H9 (cell line): ENCODE measurements at places on chromosomes 7 and 10. TPM values are rescaled to one million over a fixed set of nuclear protein-coding genes. Genes with fewer than 3 reads are reported as not detected.
A peak's percentile ranks its signal among the peaks of the same experiment; 100 is the strongest.

The ZP3 gene
- total RNA-seq = 1.3 TPM in 2 replicates

GRCh38 chr7:39321909-39322498 lies 244.2 kb upstream of the YAE1 start:
- no peak for DNase-seq
- no peaks in the 10 kb centered on the region for H3K27me3 ChIP-seq
- no peaks in the 10 kb centered on the region for H3K4me1 ChIP-seq
- H3K36me3 ChIP-seq = peaks cover 5% of the 10 kb centered on the region; the same call in 2 of the 3 replicates

DNA sequence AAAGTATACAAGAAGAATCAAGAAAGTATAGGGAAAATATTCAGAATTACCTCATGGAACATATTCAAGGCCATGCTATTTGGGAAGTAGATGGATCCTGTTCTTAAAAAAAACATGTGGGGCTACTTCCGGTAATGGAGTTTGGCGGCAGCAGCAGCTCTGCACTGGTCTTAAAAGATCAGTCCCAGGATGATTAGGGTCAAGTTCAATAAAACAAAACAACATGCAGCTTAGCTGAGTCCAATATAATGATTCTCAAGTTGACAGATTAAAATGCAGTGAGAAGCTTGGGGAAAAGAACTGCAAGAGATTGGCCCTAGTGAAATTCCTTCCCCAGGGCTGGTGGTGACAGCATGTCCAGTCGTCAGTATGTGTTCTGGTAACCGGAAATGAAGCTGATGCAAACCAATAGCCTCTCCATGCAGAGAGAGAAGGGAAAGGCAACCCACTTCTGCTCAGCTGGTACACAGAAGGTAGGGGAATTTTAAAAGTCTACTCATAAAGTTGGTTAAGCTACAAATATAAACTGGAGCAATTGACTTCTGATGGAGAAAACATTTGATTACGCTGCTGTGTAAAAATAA lies 305.1 kb upstream of the IMMP2L start:
- DNase-seq = no peak
- H3K27me3 ChIP-seq = no peaks in the 10 kb centered on the region
- H3K27ac ChIP-seq = no peak overlapping the region
- no peak overlapping the region for H3K4me3 ChIP-seq
- H3K36me3 ChIP-seq = no peaks in the 10 kb centered on the region

- no peak for DNase-seq
- peaks cover 6% of the 10 kb centered on the region; the same call in 1 of the 2 replicates for H3K4me1 ChIP-seq
- H3K27me3 ChIP-seq = no peaks in the 10 kb centered on the region
- no peak overlapping the region; the same call in 2 of the 3 replicates for H3K4me3 ChIP-seq
- no peak overlapping the region for H3K27ac ChIP-seq
- no peaks in the 10 kb centered on the region for H3K36me3 ChIP-seq
Measured at GRCh38 chr10:5582736-5583135, 58.0 kb downstream of the CALML3 start.

DNA sequence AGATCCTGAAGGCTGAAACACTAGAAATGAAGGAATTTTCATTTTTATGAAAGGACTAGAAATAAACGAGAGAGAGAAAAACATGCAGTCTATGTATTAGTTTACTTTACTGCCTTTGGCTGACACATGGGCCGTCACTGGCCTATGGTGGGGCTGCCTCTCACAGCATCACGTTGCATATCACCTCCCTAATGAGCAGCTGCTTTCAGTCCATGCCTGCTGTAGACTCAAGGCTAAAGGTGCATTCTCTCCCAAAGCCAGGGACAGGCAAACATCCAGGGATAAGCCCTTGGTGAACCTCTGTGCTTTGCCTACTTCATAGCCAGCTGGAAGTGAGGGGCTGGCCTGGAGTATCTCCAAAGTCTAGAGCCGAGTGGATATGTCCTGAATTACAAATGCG lies 359.4 kb downstream of the GPAM start:
- no peak overlapping the region for H3K27ac ChIP-seq
- H3K36me3 ChIP-seq = no peaks in the 10 kb centered on the region
- no peak for DNase-seq
- H3K27me3 ChIP-seq = no peaks in the 10 kb centered on the region
- H3K4me3 ChIP-seq = no peak overlapping the region

GRCh38 chr7:1459920-1460820 lies 900 bp upstream of the MICALL2 start:
- H3K4me3 ChIP-seq = peak overlapping the region; percentile 43
- H3K36me3 ChIP-seq = no peaks in the 10 kb centered on the region
- no peak overlapping the region for H3K27ac ChIP-seq
- H3K27me3 ChIP-seq = no peaks in the 10 kb centered on the region
- peak; percentile 51 for DNase-seq

DNA sequence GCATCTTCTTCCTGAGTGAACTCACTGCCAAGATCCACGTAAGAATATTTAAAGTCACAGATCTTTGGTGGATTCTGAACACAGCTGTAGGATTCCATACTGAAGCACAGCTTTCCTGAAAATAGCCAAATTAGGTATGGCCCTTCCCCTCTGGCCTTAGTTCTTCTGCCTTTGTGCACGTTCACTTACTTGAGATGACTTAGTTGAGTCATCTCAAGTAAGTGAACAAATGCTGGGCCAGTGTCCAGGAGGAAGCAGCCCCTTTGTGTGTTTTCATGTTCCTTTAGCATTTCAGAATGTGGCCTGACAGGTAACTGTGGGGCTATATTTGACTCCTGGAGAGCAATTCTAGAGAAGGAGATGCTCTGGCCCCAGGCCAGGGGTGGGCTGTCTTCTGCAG lies 51.5 kb downstream of the CCNY start:
- DNase-seq = no peak
- no peak overlapping the region for H3K4me3 ChIP-seq
- H3K36me3 ChIP-seq = peaks cover 26% of the 10 kb centered on the region

DNA sequence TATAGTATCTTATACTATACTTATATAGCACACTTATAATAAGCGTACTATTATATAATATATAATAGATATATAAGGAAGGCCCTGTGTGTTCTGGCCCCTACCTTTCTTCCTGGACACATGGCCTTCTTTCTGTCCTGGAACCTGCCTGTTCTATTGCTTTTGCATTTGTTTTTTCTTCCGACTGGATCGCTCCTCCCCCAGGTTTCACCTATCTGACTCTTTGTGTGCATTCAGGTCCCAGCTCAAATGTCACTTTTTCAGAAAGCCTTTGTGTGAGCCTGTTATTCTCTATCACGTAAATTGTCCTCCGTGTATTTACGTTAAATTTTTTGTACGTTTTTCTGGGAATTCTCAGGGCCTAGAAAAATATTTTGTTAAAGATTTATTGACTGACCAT lies 2.9 kb upstream of the TRIM8 start:
- H3K4me1 ChIP-seq = no peaks in the 10 kb centered on the region
- H3K27ac ChIP-seq = no peak overlapping the region
- no peaks in the 10 kb centered on the region for H3K27me3 ChIP-seq
- no peaks in the 10 kb centered on the region for H3K36me3 ChIP-seq
- H3K4me3 ChIP-seq = peak overlapping the region; percentile 73

- H3K4me1 ChIP-seq = peaks cover 3% of the 10 kb centered on the region
- H3K36me3 ChIP-seq = peaks cover 2% of the 10 kb centered on the region; the same call in 1 of the 2 replicates
Measured at GRCh38 chr10:71964098-71964742, at the start of gene CHST3. Gene CHST3 (plus strand): TSS chr10:71964395. CDS start chr10:72005843, 41,448 bp downstream.

DNA sequence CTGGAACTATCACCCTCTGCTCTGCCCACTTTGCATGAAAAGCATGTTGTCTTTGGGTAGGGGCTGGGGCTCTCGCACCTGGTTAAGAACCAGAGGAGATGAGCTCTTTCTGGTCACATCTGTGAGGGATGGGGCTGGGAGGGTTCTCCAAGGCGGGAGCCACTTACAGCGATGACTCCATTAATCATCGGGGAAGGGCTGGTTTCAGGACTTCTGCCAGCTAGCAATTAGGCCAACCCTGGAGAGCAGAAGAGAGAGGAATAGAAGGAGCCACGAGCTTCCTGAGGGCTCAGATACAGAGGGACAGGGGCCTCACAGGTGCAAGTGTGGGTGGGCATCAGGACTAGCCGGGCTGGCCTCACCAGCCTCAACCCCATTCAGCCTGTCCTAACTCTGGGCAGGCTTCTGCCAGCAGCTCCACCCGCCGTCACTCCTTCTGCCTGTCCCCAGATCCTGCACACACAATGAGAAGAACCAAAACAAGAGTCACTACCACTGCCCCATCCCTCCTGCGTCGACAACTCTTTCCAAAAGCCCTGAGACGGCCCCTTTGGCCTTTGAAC lies 8.4 kb downstream of the AQP1 start:
- no peak overlapping the region for H3K4me3 ChIP-seq
- no peaks in the 10 kb centered on the region for H3K4me1 ChIP-seq
- H3K27ac ChIP-seq = no peak overlapping the region

GRCh38 chr10:11425676-11426075 lies 185.8 kb downstream of the USP6NL start:
- peaks cover 6% of the 10 kb centered on the region; the same call in 2 of the 3 replicates for H3K36me3 ChIP-seq
- DNase-seq = no peak

- no peaks in the 10 kb centered on the region for H3K4me1 ChIP-seq
- no peak overlapping the region for H3K27ac ChIP-seq
- H3K36me3 ChIP-seq = no peaks in the 10 kb centered on the region
- peak overlapping the region; percentile 62; the same call in 1 of the 2 replicates for H3K4me3 ChIP-seq
Measured at GRCh38 chr10:31321396-31321941, 2.5 kb downstream of the ZEB1 start.

GRCh38 chr10:71014021-71014805 lies 125.8 kb upstream of the PCBD1 start:
- H3K36me3 ChIP-seq = no peaks in the 10 kb centered on the region
- H3K27me3 ChIP-seq = no peaks in the 10 kb centered on the region
- no peak overlapping the region for H3K27ac ChIP-seq
- H3K4me1 ChIP-seq = no peaks in the 10 kb centered on the region
- no peak overlapping the region for H3K4me3 ChIP-seq
- DNase-seq = no peak

The C10orf143 gene
- 0.79 and 0.94 TPM in 2 replicates for total RNA-seq

DNA sequence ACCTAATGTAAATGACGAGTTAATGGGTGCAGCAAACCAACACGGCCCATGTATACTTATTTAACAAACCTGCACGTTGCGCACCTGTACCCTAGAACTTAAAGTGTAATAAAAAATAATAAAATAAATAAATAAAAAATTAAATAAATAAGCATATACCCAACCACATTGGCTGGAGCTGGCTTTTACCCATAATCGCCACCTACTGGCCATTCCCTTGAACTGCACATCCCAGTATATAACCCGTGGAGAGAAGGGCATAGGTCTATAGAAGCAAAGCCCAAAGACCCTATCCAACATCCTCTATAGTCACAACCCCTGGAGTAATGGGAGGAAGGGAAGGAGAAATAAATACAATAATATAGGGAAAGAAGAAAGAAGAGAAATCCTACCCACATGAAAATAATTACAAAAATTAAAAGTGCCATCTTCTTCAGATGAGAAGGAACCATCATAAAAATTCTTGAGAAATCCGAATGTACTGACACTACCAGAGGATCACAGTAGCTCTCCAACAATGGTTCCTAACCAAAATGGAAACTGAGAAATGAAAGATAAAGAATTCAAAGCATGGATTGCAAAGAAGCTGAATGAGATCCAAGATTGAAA lies 65.6 kb downstream of the TWIST1 start:
- no peak for DNase-seq
- no peaks in the 10 kb centered on the region for H3K27me3 ChIP-seq
- no peaks in the 10 kb centered on the region for H3K36me3 ChIP-seq
- H3K4me1 ChIP-seq = no peaks in the 10 kb centered on the region
- no peak overlapping the region for H3K4me3 ChIP-seq

DNA sequence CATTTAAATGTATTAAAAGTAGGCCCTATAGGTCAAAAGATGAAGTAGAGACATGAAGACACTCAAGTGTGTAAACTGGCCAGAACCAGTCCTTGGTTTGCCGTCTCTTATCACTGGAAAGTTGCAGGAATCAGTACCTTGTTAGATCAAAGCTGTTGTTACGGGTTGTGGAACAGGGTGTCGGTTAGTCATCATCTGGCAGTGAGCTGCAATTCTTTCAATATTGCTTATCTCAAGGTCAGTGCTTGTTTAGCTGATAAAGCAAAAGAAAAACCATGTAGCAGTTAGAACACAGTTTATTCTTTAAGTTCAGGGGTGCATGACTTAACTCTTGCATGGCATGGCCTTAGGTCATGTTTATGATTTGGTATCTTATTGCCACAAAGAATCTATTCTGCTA lies 10.0 kb upstream of the SLC13A1 start:
- H3K36me3 ChIP-seq = peaks cover 6% of the 10 kb centered on the region
- no peaks in the 10 kb centered on the region for H3K27me3 ChIP-seq
- H3K27ac ChIP-seq = no peak overlapping the region

The FAM237B gene
- total RNA-seq = not detected in 2 replicates

- no peak overlapping the region for H3K4me3 ChIP-seq
- no peak overlapping the region for H3K27ac ChIP-seq
- H3K36me3 ChIP-seq = peaks cover 3% of the 10 kb centered on the region; the same call in 2 of the 3 replicates
- DNase-seq = no peak
- H3K4me1 ChIP-seq = peaks cover 7% of the 10 kb centered on the region; the same call in 1 of the 2 replicates
Measured at GRCh38 chr7:82821037-82821436, 341.6 kb downstream of the PCLO start.

DNA sequence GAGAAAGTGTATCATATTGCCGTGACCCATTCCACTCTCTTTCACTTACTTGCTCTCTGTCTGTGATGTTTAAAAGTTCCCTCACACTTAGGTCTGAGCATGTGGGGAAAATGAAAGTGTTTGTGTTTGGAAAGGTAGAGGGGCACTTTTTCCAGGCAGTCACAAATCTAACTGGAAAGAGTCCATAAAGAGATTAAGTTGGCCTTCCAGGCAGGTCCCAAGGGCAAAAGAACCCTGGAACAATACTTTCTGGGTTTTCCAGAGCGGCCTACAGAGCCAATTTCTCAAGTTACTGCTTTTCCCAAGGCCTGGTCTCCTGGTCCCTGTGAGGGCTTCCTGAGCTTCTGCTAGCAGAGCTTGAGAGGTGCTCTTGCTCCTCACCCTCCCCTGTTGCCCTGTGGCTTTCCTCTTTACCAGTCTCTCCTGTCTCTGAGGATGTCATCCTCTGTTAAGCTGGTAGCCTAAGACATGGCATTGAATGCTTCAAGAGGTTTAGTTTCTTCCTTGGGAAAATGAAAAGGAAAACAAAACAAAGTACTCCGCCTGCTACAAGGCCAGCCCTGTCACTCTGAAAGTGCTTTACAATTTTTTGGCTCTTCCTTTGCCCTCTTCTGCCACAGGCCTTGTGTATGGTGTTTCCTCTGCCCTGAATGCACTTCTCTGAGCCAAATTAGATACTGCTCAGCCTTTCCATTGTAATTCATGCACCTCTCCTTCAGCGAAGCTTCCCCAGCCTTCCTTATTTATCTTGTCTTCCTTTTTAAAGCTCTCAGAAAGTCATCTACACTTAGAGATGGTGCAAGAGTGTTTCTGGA lies 20.1 kb downstream of the TES start:
- peaks cover 4% of the 10 kb centered on the region; the same call in 1 of the 2 replicates for H3K4me1 ChIP-seq
- no peaks in the 10 kb centered on the region for H3K27me3 ChIP-seq
- H3K4me3 ChIP-seq = no peak overlapping the region
- no peak for DNase-seq
- H3K27ac ChIP-seq = no peak overlapping the region

DNA sequence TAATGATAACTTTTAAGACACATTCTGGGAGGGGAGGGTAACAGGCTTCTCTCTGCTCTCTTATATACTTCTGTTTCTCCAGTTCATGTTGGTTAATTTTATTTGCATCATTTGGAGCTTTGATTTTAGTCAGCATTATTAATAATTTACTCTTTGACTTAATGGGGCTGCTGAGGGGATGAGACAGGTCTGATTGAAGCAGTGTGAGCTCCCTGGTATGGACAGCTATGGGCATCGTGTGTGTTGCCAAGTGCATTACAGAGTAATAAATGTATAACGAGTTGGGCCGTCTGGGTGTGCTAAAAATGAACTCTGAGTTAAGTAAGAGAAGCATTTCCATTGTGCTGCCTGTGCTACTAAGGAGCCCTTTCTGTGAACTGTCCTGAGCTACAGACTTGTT lies 31.7 kb upstream of the IKZF1 start:
- no peaks in the 10 kb centered on the region for H3K36me3 ChIP-seq
- no peak overlapping the region for H3K27ac ChIP-seq
- no peaks in the 10 kb centered on the region for H3K4me1 ChIP-seq
- H3K27me3 ChIP-seq = no peaks in the 10 kb centered on the region
- no peak for DNase-seq
- H3K4me3 ChIP-seq = no peak overlapping the region

The CCDC201 gene
- total RNA-seq = not detected in 2 replicates

The WAC gene
- total RNA-seq = 130 and 134 TPM in 2 replicates
